ENCODE measurements at places on chromosomes 2 and 18. TPM values are rescaled to one million over a fixed set of nuclear protein-coding genes. Genes with fewer than 3 reads are reported as not detected.
A peak's percentile ranks its signal among the peaks of the same experiment; 100 is the strongest.

RETREG2 gene
- 104 TPM for total RNA-seq

CMPK2 gene
- 2.0 TPM for total RNA-seq

- ATAC-seq, result no peak
These were observed 7.7 kb upstream of the TRAPPC8 start for GRCh38 chr18:31950583-31950982.

- ATAC-seq, result peak; percentile 33
These were observed 642 bp upstream of the SRSF7 start for GRCh38 chr2:38751596-38752410.

RAX gene
- total RNA-seq, result 0.24 TPM

GRCh38 chr18:74742573-74743243 is 145.0 kb downstream of the ZNF407 start:
- ATAC-seq, result no peak

RANBP2 gene
- total RNA-seq, result 54.8 TPM

EGR4 gene
- total RNA-seq, result 0.29 TPM

- ATAC-seq, result no peak
These were observed 29.3 kb downstream of the COL6A3 start for GRCh38 chr2:237384672-237385020.

FAM110C gene
- total RNA-seq, result 2.2 TPM

COX5B gene
- 235 TPM for total RNA-seq

NMUR1 gene
- 0.21 TPM for total RNA-seq

DNA sequence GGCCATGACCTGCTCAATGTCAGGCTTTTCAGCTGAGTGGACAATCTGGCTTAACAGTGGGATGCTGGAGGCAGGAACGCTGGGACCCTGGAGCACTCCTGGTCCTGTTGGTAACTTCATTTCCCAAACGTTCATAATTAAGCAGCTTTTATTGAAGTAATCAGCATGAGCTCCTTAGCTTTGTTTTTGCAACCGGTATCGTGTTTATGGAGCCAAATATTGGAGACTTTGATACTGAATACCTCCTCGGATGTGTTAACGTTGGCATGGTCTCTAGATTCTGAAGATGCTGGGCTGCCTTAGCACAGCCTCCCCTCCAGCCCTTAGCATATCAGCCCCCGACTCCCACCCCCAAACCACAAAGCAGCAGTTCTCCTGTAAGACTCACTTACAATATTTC is 60.7 kb downstream of the OSR1 start:
- no peak for ATAC-seq

- no peak for ATAC-seq
These were observed 1.8 kb downstream of the CBLN2 start for GRCh38 chr18:72542342-72542741.

GRCh38 chr2:86396291-86396785 is 44.8 kb upstream of the KDM3A start:
- ATAC-seq, result no peak

MEIS1 gene
- not detected for total RNA-seq

- no peak for ATAC-seq
These were observed 57.6 kb downstream of the SGPP2 start for GRCh38 chr2:222481941-222482340.

DNA sequence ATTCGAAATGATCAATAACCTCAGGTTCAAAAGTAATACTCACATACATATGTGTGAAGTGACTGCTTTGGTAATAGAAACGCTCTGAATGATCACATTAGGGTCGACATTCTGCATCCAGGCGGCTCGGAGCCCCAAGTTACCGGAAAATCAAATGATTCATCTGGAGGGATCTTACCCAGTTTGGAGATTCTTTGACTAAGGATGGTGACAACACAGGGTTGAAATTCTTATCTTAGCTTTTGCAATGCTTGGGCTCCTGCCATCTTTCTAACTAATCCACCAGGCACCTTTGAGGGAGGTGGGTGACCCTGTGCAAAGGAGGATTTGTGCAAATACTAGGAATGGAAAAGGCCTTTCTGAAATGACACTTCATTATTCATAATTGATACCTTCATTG is 10.8 kb downstream of the GBX2 start:
- ATAC-seq, result no peak

DNA sequence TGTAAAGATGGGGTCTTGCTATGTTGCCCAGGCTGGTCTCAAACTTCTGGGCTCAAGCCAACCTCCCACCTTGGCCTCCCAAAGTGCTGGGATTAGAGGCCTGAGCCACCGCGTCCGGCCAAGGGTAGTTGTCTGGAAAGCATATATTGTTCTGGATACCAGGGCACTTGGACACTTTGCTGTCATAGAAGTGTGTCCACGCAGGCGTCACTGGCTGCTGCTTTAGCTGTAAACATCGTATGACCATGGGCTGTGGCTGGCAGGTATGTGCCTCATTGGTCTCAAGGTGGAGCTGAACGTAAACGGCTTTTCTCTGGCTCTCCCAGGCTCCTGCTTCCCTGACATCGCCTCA is 3.2 kb upstream of the GPR35 start:
- no peak for ATAC-seq

DNA sequence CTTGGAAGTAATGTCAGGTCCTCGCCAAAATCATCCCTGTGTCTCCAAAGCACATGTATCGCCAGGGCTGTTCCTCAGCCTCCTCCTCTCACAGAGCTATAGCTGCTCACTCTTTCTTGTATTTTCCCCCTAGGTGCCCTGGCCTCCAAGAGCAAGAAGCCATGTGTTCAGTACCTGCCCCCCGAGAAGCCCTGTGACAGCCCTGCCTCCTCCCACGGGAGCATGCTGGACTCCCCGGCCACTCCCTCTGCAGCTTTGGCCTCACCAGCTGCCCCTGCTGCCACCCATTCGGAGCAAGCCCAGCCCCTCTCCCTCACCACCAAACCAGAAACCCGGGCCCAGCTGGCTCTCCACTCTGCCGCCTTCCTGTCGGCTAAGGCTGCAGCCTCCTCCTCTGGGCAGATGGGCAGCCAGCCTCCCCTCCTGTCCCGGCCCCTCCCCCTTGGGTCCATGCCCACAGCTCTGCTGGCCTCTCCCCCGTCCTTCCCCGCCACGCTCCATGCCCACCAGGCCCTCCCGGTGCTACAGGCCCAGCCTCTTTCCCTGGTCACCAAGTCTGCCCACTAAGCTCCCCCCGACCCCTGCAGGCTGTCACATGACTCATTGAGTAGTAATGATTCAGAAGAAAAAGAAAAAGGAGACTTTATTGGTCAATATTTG is 18.8 kb downstream of the TGOLN2 start:
- ATAC-seq, result peak; percentile 22

DNA sequence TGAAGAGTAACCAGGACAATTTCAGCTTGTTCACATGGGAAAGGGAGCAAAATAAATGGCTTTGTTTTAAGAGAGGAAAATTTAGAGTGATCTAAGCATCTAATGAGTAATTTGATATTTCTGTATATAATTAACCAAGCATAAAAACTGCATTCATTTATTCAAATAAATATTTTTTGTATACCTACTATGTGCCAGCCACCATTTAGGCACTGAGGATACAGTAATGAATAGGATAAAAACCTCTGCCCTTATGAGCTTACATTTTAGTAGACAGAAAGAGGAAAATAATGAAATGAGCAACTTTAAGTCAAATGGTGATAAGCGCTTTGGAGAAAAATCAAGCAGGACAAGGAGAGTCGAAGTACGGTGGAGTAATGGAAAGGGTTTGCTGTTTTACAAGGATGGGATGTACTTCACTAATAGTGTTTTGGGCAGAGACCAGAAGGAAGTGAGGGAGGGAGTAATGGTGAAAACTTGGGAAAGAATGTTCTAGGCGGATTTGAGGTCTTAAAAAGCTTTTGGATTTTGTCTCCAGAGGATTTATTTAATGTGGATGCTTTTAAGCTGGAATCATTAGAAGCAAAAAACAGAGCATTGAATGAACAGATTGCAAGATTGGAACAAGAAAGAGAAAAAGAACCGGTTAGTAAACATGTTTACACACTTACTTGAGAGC is 17.4 kb downstream of the NDC80 start:
- no peak for ATAC-seq

DNA sequence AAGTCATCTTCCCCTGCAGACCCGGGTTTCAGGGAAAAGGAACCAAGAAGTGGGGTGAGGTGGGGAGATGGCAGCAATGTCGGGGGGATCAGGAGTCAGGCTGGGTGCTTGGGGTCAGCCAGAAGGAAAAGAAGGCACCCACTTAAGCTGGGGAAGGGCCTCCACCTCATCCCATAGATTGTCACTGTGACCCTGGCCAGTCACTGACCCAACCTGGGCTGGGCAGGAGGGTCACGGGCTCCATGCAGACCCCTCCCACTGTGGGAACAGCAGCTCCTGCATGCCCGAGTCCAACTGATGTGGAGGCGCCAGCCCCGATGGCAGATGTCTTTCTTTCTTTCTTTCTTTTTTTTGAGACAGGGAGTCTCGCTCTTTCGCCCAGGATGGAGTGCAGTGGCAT is 53.6 kb upstream of the HAAO start:
- no peak for ATAC-seq

DNA sequence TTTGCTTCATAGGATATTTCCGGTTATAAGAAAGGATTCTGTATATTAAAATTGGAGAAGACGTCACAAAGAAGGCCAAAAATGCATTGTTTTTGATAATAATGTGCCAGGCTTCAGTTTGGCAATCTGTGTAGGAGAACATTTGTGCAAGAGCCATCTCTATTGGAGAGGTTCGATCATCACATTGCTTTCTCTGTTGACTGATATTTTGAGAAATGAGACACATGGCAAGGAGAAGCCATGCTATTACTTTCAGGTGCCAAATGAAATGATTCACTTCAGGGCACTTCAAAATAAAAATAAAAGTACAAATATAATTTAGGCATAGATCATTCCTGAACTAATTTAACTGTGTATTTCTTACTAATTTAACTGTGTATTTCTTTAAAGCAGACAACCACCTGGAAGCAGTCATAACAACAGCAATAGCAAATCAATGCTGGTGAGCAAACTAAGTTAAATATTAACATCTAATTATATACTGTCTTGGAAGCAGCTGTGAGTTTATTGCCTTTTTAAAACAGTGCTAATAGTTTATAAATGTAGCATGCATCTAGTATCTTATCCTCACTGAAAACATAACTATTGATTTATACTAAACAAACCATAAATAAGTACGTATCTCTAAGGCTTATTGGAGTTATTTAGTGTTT is 50.2 kb upstream of the CHST9 start:
- ATAC-seq, result no peak

DNA sequence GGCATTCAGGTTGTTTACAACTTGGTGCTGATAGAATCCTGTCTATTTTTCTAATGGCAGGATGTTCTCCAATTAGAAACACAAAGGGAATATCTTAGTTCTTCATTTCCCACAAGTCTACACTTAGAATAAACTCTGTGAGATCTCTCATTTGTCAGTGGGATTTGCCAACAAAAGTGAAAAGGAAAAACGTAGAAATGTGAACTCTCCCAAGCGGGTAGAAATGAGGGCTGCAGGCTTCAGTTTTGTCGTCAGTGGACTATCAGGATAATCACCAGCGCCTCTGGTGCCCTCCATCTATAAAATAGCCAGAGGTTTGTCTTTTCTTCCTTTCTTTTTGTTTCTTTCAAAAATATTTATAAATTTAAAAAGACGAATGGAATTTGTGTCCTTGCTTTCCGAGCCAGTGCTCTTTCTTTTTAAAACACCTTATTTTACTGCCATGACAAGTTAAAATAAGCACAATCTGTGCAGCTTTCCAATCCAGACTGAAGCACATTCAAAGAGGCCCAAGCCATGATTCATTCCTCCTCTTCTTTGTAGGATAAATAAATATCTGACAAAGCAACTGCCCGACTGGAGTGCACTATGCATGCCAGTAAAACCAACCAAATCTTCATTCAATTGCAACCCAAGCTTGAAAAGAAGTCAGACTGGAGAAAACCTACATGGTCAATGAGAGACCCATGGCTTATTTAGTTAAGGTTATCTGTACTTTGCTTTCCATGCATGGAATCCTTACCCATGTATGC is 185.8 kb downstream of the ANKRD44 start:
- no peak for ATAC-seq

KANSL1L gene
- 4.3 TPM for total RNA-seq

AFF3 gene
- total RNA-seq, result 0.42 TPM

DNA sequence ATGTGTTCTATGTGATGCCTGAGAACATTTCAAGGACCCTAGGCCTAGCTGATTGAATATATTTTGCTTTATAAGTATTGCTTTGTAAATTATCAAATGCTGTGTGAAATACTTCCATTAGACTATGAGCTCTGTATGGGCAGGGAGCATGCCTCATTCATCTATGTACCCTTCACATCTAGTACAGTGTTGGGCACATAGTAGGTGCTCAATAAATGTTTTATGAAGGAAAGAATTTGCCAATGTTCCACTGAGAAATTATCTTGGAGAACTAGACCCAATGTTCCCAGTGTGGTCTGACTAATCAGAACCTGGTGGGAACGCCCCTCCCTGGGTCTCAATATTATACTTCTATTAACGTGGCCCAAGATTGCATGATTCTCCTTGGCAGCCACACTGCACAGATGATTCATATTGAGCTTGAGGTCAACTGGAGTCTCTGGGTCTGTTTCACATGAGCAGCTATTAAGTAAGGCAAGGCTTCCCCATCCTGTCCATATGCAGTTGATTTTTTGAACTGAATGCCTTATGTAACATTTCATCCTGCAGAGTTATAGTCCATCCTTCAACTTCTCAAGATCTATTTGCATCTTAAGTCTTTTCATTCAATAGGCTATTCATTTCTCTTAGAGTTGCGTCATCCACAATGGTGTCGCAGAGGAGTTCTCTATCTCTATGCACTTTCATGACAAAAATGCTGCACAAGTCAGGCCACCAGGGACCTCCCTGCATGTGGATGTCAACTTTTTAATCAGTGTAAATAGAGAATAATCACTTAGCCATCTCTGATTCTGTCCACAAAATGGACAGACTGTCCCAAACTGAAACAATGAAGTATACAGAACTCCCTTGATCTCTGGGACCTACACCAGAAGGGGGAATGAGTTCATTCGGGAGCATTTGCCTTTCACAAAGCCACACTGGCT is 257.6 kb downstream of the CYP26B1 start:
- ATAC-seq, result no peak

- no peak for ATAC-seq
These were observed 5.6 kb upstream of the LRATD1 start for GRCh38 chr2:14626873-14627272.

- no peak for ATAC-seq
These were observed 133.1 kb downstream of the DYSF start for GRCh38 chr2:71586471-71586870.

LYG2 gene
- total RNA-seq, result not detected

- ATAC-seq, result no peak
These were observed 65.8 kb downstream of the RTP5 start for GRCh38 chr2:241935314-241935713.

GRCh38 chr2:213149294-213149875 is 2.0 kb downstream of the IKZF2 start:
- ATAC-seq, result no peak

GRHL1 gene
- 0.85 TPM for total RNA-seq

ITGAV gene
- 12.1 TPM for total RNA-seq

GRCh38 chr18:11470941-11471340 is 138.5 kb upstream of the SLC35G4 start:
- no peak for ATAC-seq

GAREM1 gene
- total RNA-seq, result not detected

FABP1 gene
- not detected for total RNA-seq

DNA sequence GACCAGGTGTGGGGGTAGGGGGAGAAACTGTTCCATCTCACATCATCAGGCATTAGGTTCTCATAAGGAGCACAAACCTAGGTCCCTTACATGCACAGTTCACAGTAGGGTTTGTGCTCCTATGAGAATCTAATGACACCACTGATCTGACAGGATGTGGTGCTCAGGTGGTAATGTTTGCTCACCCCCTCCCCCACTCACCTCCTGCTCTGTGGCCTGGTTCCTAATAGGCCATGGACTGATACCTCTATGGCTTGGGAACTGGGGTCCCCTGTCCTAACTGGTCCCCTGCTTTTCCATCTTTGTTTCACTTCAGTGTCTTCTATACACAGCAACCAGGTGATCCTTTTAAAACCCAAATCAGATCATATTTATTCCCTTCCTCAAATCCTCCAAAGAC is 267.8 kb downstream of the TNS1 start:
- ATAC-seq, result peak; percentile 35
